ENCODE measurements at places on chromosomes 5 and 9.

- no peak for DNase-seq
These were observed 270.1 kb downstream of the HSPA4 start for GRCh38 chr5:133321833-133322420.

DNA sequence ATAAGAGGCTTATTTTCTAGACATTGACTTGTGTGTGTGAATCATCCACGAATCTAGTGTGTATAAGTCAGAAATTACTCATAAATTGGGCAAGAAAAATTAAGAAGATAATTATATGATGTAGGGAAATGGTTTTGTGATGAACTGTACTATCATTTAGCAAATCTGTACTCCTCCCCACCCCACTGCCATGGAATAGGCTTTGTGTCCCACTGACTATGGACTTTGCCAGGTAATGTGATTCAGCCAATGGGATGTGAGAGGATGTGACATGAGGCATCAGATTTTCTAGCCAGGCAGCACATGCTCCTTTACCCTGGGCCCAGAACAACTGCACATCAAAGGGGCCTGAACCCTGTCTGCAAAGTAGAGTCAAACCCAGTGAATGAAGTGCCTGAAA, 406.6 kb downstream of the CTNND2 start:
- DNase-seq, result no peak

- DNase-seq, result no peak
These were observed 187.7 kb downstream of the BRINP1 start for GRCh38 chr9:119181561-119181960.

DNA sequence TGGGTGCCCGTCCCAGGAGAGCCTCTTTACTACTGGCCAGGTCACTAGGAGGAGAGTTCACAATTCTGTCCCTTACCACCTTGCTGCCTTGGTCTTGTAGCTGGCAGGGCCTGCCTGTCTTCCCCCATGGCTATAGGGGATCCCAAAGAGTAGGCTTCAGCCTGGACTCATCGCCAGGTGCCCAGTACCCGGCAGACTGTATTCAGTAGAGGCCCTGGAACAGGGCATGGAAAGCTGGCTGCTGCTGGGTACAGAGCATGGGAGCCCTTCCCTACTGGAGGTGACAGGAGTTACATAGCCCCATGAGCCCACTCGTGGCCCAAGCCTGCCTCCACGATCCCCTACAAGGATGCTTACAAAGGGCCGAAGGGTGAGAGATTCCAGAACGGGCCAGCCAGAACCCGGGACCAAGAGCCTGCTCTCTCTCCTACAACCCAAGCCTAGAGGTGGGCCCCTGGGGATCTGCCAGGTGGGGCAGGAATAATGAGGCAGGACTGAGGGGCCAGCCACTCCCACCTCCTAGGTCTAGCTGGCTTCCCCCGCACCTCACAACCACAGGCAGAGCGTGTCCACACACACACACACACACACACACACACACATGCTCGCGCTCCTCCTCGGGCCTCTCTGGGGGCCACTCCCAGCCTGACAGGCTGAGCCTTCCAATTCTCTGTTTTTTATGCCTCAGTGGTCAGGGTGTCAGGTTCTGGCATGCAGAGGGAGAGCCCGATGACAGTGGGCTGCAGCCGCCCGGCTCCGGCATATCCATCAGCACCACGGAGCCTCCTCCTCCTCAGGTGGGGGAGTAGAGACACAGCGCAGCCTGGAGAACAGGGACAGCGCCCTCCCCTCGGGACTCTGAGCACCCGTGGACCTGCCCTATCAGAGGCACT, 186.0 kb downstream of the PAX5 start:
- no peak for DNase-seq

DNA sequence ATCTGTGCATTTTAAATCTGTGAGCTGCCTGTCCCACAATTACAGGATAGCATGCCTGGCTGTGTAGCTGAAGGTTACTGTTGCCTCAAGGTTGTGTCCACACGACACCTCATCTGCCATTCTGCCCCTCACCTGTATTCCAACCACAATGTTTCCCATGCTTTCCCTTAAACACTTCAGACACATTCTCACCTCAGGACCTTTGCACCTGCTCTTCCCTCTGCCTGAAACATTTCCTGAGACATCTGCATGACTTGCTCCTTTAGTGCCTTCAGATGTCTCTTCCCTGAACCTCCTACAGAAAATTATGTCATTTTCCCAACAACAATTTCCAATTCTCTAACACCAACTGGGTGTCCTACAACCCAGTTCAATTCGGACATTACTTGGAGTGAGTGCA, 120.4 kb downstream of the ZNF608 start:
- DNase-seq, result no peak

DNA sequence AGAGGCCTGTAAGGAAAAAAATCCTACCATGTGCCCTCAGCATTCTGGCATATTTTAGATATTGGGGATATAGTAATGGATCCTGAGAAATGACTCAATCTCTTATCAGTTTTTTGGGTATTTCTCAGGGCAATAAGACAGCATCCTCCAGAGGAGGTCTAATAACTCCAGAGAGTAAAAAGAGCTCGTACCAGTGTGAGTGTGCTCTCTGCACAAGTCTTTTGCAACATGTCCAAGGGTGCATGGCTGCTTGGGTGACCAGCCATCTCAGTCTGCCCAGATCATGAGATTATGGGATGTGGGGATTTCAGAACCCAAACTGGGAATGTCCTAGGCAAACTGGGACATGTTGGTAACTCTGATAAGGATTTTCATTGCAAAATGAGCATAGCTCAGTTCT, 15.3 kb downstream of the ASPN start:
- DNase-seq, result no peak

GRCh38 chr9:30982301-30982700, 1402.1 kb upstream of the ACO1 start:
- no peak for DNase-seq

GRCh38 chr5:6340100-6340499, 38.2 kb downstream of the MED10 start:
- DNase-seq, result no peak

GRCh38 chr9:18127499-18127875, 346.5 kb upstream of the ADAMTSL1 start:
- DNase-seq, result no peak

DNA sequence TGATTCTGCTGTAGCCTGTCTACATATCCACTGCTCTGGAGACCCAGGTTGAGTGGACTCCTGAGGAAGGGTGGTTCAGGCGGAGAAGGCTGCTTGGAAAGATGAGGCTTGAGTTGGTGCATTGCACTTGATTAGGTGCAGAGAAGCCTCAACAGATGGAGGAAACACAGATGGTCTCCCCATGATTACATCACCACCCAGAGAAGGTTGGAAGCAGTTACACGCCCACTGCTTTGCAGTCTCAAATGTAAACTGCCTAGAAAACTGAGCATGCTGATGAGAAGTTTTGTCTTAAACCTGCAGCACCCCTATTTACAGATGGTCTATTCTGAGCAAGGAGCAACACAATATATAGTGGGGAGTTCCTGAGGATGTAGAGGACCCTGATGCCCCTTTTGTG, 266.6 kb downstream of the PIK3R1 start:
- no peak for DNase-seq

- no peak for DNase-seq
These were observed 31.6 kb upstream of the DTWD2 start for GRCh38 chr5:119019949-119020348.

- DNase-seq, result no peak
These were observed 326.2 kb upstream of the IRX2 start for GRCh38 chr5:3077684-3078083.

DNA sequence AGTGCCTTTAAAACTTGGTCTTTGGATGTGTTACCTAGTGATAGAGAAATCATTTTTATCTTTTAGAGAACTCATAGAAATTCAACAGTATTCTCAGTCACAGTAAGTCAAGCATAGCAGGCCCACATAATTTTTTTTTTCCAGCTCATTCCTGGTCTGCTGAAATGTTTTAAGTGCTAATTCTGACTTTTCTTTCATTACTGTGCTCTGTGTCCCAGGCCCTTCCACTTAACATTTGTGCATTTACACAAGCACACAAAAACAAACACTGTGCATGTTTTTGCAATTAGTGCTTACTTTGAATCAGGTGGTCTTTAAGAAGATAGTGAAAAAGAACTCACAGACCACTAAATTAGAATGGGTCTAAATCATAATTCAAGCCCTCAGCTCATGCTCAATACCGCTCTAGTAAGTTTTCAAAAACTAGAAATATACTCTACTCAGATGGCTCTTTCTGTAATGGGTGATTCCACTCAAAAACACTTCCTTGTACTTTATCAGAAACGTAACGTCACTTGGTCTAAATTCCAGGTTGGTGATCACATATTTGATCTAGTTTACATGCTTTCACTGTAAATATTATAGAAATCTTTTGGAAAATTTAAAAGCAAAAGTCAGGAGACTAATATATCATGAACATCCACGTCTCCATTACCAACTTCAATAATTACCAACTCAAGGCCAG, 107.8 kb downstream of the PCSK5 start:
- no peak for DNase-seq

GRCh38 chr9:123927625-123928532, 2.0 kb downstream of the DENND1A start:
- DNase-seq, result no peak

DNA sequence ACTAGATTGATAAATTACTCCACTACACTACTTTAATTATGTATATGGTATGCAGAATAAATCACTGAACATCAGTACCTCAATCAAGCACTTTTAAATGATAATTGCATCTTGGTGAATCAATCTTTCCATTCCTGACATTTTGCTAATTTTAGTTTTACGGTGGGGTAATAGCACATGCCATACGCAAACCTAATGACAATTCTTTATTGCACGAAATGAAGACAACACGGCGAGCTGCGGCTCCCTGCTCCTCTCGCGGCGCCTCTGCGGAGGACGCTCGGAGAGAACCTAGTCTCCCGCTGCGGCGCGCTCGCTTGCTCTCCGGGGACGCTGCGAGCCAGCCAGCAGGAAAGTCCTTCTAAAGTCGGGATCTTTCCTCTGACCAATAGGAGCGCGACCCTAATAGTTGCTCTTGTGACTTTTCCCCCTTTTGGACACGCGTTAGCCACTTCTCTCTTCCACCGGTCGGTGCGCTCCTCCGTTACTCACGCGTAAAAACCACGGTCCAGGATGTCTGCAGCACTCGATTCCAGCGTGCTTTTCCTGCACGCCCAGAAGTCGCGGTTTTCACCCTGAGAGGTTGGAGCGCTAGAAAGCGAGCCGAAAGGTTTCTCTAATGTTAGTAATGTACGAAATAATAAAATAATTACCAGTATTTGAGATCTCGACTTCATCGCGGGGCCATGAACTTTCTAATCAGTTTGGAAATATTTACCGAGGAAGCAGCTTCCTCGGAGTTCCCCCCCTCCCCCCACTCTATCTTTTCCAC, 1.0 kb upstream of the MEF2C start:
- no peak for DNase-seq

- DNase-seq, result no peak
These were observed 101.6 kb downstream of the NIPBL start for GRCh38 chr5:36978196-36978595.

GRCh38 chr9:130313103-130313858, 47.7 kb downstream of the HMCN2 start:
- no peak for DNase-seq

GRCh38 chr9:91117959-91118703, 243.6 kb downstream of the AUH start:
- DNase-seq, result no peak

Measured in stimulated activated CD8-positive, alpha-beta memory T cell treated with anti-CD3 and anti-CD28 coated beads, Interleukin-12 subunit alpha, Interleukin-12 subunit beta, amount 100 ng/mL, for 1 hour (primary cell).